ENCODE measurements at places on chromosomes 1 and 21.

GRCh38 chr1:185433667-185434066, 116.6 kb upstream of the IVNS1ABP start:
- no peak for DNase-seq

- DNase-seq = no peak
Measured at GRCh38 chr1:76115171-76115570, 40.6 kb downstream of the ST6GALNAC3 start.

DNA sequence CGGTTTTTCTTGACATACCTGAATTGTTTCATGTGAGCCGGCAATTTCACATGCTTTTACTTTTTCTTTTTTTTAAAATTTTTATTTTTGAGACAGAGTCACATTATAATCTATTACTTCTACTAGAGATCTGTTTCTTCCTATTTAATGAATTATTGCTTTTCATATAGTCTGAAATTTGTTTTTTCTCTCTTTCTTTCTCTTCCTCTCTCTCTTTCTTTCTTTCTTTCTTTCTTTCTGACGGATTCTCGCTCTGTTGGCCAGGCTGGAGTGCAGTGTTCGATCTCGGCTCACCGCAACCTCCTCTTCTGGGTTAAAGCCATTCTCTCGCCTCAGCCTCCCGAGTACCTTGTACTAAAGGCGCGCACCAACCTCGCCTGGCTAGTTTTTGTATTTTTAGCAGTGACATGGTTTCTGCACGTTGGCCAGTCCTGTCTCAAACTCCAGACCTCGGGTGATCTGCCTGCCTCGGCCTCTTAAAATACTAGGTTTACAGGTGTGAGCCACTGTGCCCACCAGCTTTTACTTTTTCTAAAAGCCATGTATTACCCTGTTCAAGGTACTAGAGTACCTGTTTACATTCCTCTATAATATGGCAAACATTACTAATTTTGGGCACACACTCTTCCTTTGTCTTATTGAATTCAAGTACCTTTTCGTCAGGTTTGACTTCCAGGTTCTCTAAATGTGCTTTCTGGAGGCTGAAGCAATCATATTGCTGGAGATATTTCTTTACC, 86.5 kb upstream of the RHOU start:
- no peak for DNase-seq

GRCh38 chr1:226646026-226646869, 92.8 kb downstream of the ITPKB start:
- no peak for DNase-seq

- no peak for DNase-seq
Measured at GRCh38 chr1:10900691-10901090, 104.2 kb upstream of the CASZ1 start.

DNA sequence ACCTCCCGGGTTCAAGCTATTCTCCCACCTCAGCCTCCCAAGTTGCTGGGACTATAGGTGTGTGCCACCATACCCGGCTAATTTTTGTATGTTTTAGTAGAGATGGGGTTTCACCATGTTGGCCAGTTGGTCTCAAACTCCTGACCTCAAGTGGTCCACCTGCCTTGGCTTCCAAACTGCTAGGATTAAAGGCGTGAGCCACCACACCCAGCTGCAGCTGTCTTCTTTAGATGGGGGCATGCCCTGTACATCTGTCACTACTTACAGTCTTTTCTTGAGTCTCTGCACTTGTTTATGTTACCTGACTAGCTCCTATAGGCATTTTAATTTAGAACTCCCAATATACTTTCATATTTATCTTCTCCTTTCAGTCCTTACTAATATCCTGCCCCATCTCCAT, 64.2 kb downstream of the SELENOF start:
- no peak for DNase-seq

DNA sequence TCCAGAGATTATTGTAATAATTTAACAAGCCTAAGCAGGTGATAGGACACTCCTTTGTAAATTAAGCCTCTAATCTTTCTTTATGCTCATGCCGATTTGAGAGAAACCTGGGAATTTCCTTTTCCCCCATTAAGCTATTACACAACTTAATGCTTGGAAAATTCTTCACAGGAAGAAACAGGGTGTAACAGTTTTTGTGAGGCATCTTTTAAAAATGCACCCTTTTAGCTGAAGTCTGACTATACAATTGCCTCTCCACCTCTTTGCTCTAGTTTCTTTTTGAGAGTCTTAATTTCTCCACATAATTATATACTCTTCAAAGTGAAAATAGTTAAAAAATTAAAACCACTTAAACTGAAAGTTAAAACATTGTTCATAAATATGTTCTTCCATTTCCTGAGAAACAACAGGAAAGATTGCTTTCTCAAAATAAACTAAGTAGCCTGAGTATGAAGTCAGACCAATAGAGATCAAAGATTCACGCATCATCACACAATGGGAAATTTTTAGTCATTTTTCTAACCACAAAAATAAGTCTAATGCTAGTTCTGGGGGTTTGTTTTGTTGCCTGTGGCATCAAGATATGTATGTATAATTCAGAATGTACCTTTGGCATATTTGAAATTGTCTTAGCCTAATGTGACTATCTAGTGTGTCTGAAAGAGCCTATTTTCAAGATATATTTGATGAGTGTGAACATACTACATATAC, 34.7 kb downstream of the LRRC8D start:
- no peak for DNase-seq

DNA sequence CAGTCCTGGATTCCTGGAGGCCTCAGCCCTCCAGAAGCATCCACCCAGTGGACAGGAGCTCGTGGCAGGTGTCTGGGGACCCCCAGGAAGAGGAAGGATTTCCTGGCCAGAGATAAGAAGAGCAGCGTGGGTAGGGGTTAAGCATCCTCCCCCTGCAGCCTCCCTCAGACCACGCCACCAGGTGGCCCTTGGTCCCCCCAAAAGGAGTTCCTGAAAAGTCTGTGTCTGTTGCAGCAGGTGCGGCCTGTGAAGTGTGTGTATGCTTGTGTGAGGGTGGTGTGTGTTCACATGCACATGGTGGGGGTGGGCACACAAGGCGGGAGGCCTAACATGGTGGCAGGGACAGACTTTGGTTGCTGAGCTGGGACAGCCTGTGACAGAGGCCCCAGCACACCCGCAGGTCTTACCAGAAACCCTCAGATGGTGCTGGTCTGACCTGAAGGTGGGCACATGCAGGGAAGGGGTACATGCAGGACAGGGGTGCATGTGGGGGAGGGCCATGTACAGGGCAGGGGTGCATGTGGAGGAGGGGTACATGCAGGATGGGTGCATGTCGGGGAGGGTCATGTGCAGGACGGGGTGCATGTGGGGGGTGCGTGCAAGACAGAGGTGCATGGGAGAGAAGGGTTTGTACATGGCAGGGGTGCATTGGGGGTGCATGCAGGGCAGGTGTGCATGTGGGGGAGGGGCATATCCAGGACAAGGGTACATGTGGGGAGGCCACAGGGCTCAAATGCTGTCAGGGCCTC, 18.2 kb upstream of the RUNX3 start:
- no peak for DNase-seq

GRCh38 chr1:70896224-70896623, 151.4 kb downstream of the PTGER3 start:
- DNase-seq = no peak

DNA sequence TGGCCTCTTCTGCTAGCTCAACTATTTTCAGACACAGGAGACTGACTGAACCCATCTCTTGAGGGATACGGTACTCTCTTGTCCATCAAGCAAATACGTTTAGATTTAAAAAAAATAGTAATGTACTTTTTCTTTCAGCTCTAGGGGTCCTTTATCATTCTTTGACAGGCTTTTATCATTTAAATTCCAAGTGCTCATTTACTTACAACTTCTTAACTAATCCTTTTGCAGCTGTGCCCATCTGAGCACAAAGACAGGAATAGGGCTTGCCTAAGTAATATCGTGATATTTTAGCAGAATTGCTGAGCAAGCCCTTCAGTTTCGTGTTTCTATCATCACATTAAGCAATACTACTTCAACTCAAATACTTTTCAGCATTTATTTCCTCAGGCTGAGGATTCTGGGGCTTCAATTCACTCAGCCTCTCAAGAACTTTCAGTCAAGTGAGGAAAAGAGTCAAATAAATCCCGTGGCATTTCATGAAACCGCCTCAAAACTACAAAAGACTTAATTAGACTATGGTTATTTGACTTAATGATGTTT, 317.6 kb downstream of the BACH1 start:
- no peak for DNase-seq

DNA sequence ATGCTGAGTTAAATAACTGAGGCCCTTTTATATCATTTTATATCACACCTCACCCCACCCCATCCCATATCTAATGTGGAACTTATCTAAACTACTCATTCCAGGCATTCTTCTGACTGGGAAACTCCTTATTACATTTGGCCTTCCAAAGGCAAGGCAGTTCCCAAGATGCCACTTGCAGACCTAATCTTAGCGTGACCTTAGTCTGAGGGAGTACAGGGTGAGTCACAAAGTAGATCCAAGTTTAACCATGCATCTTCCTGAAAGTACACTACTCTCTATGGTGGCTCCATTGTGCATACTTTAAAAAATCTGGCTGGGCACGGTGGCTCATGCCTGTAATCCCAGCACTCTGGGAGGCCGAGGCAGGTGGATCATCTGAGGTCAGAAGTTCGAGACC, 353.6 kb upstream of the C1orf87 start:
- DNase-seq = no peak
